ENCODE measurements at places on chromosomes 13 and 19.
A peak's percentile ranks its signal among the peaks of the same experiment; 100 is the strongest.

DNA sequence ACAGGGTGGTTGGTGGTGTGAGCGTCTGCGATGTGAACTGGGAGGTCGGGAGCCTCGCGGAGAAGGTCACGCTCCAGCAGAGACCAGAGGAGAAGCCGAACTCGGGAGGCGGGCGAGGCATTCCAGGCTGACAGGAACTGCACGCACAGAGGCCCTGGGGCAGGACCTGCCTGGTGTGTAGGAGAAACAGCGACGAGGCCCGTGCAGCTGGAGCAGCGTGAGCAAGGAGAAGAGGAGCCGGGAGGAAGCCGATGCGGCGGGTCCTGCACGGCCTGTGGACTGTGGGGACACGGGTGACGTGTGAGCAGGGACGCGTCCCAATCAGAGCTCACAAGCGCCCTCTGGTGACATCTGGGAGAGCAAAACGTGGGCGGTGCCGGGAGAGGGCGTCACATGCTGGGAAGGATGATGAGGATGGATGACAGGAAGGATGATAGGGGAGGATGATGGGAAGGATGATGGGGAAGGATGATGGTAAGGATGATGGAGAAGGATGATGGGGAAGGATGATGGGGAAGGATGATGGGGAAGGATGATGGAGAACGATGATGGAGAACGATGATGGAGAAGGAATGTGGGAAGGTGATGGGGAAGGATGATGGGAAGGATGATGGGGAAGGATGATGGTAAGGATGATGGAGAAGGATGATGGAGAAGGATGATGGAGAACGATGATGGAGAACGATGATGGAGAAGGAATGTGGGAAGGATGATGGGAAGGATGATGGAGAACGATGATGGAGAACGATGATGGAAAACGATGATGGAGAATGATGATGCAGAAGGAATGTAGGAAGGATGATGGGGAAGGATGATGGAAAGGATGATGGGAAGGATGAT lies 16.1 kb upstream of the MADCAM1 start:
- peak; percentile 76 for DNase-seq

DNA sequence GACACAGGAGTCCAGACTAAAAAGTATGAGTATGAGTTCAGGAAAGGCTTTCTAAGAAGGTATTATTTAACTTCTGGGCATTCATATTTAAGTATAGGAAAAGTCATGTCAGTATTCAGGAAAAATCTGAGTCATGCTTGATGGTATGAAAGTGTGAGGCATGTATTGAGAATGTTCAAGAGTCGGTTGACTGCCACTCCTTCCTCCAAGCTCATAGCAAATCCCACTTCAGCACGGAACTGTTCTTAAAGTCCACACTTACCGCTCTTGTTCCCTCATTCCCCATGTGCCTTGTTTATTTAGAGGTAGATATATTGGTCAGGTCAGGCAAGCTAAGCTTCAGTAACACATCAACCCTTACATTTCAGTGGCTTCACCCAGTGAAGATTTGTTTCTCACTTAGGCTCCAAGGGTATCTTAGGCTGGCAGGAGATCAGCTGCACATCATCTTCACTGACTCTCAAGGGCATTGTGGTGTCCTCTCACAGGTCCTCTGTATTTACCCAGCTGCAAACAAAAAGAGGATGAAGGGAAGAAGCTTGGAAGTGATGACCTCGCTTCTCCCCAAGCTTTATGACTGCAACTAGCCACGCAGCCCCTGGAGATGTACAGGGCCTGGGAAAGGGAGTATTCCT lies 1189.2 kb downstream of the EFNB2 start:
- DNase-seq, result peak; percentile 63

GRCh38 chr13:108166078-108166477 lies 49.3 kb downstream of the LIG4 start:
- no peak for DNase-seq

GRCh38 chr19:11044431-11044830 lies 44.8 kb upstream of the LDLR start:
- DNase-seq, result no peak

DNA sequence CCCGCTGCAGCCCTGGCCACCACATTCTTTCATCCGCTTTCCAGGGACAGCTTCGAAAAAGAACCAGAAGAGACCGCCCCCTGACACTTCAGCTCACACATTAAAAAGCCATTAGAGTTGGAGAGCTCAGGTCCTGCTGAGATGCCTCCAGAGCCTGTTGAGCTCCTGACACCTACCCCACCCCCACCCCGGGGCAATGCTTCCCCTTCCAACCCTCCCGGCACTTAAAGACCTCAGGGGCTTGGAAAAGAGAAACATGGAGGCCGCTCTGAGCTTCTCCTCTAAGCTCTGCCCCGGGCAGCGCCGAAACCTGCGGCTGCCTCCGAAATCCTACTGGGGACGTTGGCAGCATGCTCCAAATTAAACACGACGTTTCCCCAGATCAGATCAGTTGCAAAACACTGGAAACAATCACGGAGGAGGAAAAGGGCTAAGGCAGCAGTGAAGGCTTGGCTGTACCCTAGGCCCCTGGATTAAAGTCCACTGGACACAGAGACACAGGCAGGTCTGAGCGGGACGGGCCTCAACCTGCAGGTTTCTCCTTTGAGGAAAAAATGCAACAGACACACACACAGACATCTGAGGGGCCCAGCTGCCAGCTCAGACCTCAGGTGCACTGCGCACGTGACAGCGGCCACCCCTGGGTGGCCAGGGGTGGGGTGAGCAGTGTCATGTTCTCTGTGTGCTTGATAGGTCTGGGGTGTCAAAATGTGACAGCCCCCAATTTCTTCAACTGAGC lies 9.6 kb downstream of the SH3GL1 start:
- no peak for DNase-seq

DNA sequence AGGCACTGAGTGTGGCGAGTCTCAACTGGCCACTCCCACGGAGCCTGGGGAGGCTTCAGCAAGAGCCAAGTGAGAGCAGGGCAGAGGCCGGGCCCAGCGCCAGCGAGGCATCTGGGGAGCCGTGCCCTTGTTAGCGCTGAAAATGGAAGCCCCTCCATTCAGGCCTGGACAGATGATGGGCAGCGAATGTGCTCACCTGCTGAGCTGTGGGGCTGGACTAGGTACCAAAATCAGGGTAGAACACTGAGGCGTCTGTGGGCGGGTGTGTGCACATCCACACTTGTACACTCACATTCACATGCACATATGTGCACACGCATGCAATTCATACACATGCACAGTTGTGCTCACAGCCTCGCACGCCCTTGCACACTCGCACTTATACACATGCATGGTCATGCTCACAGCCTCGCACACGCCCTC lies 20.7 kb downstream of the NAXD start:
- no peak for DNase-seq

- no peak for DNase-seq
These were observed 15.5 kb downstream of the BTBD2 start for GRCh38 chr19:1999856-2000515.

GRCh38 chr19:38875656-38876395 lies 2.2 kb downstream of the RINL start:
- DNase-seq, result no peak

DNA sequence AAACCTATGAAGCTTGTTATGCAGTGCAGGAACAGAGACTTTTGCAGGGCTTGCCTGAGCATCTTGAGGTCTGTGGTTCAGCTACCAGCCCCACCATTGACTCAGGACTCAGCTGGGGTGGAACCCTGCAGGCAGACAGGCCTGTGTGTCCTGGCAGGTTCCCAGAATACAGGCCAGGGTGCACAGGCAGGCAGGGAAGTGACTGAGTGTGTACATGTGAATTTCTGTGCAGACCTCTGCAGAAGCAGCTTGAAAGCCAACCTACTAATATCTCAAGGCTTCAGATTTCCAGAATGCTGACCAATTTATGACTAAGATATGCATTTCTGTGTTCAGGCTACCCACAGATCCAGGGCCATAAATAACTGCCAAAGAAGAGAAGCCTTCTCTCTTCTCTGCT lies 254.4 kb downstream of the DLEU7 start:
- DNase-seq, result peak; percentile 12

DNA sequence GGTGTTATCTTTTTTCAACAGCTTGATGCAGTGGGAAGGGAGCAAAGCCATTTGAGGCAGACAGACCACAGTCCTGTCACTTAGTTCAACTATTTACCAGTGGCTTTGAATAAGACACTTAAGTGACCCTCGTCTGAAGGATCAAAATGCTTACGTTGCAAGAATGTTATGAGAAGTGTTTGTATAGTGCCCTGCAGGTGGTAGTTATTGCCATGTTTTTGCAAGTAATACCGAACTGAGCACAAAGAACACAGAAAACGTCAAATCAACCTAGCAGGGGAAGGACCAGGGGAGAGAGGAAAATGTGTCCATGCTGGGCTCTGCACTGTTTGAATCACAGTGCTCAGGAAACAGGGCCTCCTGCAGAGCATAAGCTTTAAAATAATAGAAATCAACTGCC lies 2.8 kb downstream of the SOHLH2 start:
- no peak for DNase-seq

DNA sequence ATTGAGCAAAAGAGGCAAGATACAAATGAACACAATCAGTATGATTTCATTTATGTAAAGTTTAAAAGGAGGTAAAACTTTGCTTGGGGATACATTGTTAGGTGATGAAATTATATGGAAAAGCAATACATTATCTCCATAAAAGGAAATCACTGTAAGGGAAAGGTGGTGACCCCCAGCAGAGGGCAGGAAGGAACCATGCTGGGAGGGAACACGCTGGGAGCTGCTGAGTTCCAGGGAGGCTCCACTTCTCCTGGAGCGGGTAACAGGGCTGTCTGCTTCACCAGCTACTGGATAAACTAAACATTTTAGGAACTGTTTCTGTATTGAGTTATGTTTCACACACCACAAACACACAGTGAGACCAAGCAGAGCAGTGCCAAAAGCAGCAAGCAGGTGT lies 91.2 kb downstream of the KATNAL1 start:
- no peak for DNase-seq

DNA sequence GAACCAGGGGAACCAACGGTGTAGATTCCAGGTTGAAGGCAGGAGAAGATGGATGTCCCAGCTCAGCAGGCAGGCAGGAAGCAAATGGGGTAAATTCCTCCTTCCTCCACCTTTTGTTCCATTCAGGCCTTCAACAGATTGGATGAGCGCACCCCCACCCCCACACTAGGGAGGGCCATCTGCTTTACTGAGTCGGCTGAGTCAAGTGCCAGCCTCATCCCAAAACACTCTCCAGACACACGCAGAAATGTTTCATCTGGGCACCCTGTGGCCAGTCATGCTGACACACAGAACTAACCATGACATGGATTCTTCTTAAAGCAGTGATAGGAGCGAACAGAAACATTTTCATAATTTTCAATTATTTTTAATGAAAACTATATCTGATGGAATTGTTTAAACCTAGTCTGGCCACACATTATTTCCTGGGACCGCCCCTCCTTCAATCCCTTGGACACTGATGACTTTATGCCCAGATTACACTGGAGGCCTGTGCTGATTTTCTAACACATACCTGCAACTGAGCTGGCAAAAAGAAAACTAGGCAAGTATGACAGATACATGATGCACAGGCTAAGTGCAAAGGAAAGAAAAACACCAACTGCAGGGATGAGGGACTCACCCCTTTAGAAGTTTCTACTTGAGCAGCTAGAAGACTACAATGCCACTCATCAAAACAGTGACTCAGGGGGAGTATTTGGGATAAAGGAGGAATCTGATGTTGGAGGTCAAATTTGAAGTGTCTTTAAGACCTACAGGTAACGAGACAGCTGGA lies 154.2 kb downstream of the TNFRSF19 start:
- DNase-seq, result no peak

DNA sequence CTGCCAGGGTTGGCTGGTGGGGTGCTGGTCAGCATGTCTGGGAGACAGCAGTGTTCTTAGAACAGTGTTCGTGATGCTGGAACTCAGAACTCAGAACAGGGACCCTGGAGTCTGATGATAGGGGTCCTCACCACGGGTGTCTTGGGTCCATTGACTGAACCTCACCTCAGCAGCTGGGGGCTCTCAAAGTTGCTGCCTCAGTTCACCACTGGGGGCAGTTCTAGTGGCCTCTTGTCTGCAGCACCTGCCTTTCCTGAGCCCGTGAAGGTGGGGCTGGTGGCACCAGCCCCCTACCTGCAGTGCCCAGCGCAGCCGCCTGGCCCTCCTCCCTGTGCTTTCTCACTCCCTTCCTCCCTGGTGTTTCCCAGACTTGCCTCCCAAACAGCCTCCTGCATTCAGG lies 28.5 kb downstream of the SAFB start:
- no peak for DNase-seq

- DNase-seq, result no peak
These were observed 19.9 kb downstream of the POMP start for GRCh38 chr13:28678809-28679208.
